ENCODE measurements at places on chromosomes 6 and 20. TPM values are rescaled to one million over a fixed set of nuclear protein-coding genes. Genes with fewer than 3 reads are reported as not detected.

GRCh38 chr20:23320317-23320716 lies 30.3 kb upstream of the NXT1 start:
- no peak for DNase-seq

DNA sequence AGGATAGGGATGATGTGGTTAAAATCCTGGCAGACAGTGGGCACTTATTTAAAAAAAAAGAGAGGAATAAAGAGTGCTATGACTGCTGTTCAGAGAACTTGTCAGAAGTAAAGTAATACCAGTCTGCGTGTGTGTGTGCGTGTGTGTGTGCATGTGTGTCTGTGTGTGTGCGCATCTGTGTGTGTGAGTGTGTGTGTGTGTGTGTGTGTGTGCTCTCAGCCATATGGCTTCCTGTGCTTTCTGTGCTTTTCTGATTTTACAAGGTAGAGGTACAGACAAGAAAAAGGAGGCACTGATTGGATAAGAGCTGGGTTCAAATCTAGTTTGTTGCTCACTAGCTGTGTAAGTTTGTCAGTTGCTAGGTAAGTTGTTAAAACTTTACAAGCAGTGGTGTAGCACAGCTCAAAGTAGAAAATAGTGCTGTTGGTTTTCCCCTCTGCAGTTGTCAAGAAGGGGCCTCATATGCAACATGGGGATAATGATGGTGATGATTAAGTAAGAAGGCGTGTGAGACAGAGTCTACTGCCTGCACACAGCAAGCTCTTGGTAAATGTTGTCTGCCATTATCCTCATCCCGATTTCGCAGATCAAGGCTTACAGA lies 155.3 kb upstream of the ZNF217 start:
- no peak for DNase-seq

- DNase-seq: no peak
These were observed 68.1 kb downstream of the BMP2 start for GRCh38 chr20:6835609-6836008.

Gene MAD2L1BP
- total RNA-seq: 15.5 TPM

Measured in posterior vena cava (tissue), 2 donors.